ENCODE measurements at places on chromosomes 16 and 17. TPM values are rescaled to one million over a fixed set of nuclear protein-coding genes. Genes with fewer than 3 reads are reported as not detected.

Gene TAOK2
- polyA plus RNA-seq, result 27.7 TPM

Gene HES7
- polyA plus RNA-seq, result 1.7 TPM

Gene SSTR5
- polyA plus RNA-seq, result not detected

Gene FAM222B
- polyA plus RNA-seq, result 10.9 TPM

Gene RDM1
- polyA plus RNA-seq, result 6.1 TPM

Gene BCO1
- not detected for polyA plus RNA-seq

Gene KCNH6
- not detected for polyA plus RNA-seq

Gene CNTNAP1
- 1.6 TPM for polyA plus RNA-seq

Gene MAFG
- polyA plus RNA-seq, result 46.7 TPM

Gene ZNF207
- polyA plus RNA-seq, result 216 TPM

Gene BOLA2
- polyA plus RNA-seq, result 84.5 TPM

DNA sequence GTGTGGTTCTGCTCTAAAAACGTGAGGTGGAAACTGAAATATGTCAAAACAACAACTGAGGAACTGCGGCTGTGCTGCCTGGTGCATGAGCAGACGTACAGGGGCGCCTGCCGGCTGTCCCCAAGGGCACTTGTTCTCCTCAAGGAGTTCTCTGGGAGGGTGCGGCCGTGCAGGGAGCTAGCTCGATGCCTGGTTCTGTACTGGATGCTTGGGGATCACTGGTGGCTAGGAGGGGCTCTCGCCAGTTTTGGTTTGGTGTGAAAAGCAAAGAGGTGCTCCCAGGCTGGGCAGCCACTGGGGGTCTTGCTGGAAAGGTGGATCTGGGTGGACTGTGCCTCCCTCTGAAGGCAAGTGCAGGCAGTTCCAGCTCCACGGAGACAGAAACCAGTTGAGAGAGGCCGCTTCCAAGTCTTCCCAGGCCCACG is 41.9 kb upstream of the ATP2A3 start:
- no peak for DNase-seq

DNA sequence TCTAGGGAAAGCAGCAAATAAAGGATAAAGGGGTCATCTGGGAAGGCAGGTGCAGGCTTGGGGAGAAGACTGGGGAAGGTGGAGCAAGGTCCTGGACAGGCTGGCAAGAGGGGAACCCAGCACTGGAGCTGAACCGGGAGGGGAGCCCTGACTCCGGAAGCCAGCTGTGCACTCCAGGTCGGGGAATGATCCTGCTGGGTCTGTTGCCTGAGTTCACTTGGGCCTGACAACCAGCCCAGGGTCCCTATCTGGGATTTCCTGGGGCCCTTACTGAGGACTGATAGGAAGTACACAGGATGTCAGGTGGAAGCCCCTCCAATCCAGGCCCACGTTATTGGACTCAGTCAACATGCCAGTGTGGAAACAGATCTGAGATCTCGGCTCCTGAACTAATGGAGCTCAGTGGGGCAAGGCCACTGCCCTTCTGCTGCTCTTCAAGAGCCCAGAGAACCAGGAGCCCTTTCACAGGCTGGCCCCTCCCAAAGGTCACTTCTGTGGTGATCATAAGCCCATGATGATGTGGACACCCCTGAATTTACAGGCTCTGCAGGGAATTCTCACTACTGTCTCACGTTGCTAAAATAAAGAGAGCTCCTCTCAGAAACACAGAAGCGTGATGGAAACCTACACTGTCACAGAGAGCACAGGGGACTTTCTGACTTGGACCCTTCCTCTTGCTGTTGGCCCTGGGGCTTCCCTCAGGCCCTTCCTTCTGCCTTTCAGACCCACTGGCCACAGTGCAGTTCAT is 19.9 kb upstream of the PITPNM3 start:
- DNase-seq, result no peak

DNA sequence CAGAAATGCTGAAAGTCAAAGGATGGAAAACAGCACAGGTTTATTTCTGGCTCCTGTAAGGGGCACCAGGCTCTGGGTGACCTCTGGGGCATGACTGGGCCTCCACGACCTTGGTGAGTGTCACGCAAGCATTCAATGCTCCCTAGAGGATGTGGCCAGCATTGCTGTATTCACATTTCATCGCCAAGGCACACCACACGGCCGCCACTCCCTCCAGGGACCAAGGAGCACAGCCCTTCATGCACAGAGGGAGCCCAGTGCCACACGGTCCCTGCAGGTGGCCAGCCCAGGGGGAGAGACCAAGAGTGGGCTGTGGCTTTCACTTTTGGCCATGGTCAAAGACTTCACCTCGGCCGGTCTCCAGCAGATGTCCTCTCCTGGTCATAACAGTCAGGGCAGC is 137.4 kb upstream of the TNRC6C start:
- peak; percentile 27 for DNase-seq

DNA sequence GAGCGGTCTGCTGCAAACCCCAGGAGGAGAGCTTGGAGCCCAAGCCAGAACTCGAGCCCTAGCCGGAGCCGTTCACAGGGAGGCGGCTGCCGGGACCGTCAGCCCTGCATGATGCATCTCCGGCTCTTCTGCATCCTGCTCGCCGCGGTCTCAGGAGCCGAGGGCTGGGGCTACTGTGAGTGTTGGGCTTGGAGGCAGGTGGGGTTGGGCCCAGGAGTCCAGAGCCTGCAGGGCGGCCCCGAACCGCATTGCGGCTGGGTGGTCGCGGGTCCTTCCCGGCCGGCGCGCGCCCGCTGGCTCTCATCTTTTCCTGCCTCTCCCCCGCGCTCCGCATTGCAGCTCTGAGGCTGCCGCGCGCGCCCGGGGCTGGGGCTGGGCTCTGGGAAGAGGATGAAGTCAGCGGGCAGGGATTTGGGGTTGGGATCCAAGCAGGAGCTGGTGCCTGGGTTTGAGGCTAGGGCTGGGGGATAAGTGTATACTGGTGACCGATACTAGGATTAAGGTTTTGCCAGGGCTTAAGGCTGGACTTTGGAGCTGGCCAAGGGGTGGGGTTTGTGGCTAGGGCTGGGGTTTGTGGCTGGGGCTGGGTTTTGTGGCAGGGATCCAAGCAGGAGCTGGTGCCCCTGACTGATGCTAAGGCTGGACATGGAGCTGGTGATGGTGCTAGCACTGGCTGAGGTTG is 532 bp downstream of the CNTNAP1 start:
- DNase-seq, result no peak

DNA sequence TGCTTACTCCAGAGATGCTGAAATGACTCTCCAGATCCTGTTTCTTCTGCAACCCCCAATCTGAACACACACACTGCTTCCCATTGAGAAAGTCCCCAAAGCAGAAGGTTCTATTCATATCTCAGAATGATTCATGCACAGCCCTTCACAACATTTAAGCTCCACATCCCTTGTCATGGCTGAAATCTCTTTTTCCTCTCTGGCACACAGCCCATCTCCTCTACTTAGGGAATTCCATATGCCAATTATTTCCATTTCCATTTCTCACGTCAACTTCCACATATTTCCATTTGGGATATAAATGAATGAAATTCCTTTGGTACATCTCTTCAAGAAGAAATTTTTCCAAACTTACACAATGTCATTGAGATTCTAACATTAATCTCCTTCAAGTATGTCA is 119.6 kb downstream of the CDH11 start:
- no peak for DNase-seq

DNA sequence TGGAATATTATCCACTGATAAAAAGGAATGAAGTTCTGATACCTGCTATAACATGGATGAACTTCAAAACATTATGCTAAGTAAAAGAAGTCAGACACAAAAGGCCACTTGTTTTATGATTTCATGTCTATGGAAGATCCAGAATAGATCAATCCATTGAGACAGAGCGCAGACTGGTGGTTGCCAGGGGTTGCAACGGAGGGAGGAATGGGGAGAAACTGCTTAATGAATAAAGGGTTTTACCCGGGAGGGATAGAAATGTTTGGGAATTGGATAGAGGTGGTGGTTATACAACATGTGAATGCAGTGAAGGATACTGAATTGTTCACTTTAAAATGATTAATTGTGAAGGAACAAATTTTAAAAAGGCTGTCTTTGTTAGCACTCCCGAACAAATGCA is 30.2 kb downstream of the WDR59 start:
- no peak for DNase-seq

- no peak for DNase-seq
Measured at GRCh38 chr16:56606071-56606475, 2.3 kb upstream of the MT2A start.

GRCh38 chr17:81518785-81519283 is 6.2 kb upstream of the ACTG1 start:
- DNase-seq, result peak; percentile 63

DNA sequence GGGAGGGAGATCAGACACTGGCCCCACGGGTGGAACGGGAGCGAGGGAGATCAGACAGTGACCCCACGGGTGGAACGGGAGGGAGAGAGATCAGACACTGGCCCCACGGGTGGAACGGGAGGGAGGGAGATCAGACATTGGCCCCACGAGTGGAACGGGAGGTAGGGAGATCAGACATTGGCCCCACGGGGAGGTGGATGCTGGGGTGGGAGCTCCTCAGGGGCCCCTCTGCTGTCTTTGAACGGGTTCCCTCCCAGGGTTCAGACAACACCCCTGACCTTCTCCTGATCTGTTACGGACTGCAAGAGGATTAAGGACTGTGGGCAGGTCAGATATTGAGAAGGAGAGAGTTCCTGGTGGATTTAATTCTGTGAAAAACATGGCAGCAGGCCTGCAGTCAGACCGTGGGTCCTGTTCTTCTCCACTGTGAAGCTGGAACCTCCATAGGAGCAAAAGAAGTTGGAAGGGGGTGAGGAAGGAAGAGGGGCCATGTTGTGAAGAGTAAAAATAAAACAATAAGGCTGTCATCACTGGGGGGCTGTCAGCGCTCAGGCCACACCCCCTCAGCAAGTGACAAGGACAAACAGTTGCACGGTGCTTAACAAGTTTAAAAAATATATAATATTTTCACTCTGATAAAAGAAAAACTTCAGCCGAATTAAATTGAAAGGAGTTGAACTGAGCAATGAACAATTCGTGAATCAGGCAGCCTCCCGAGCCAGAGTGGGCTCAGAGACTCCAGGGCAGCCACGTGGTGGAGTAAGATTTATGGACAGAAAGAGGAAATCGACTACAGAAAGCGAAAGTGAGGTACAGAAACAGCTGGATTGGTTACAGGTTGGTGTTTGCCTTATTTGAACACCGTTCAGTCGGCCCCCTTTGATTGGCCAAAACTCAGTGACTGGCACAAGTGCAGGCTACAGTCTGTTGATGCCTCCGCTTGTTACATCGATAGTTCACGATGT is 348.7 kb upstream of the TNRC6C start:
- DNase-seq, result no peak

- no peak for DNase-seq
Measured at GRCh38 chr16:8542393-8542792, 47.9 kb downstream of the TMEM114 start.

DNA sequence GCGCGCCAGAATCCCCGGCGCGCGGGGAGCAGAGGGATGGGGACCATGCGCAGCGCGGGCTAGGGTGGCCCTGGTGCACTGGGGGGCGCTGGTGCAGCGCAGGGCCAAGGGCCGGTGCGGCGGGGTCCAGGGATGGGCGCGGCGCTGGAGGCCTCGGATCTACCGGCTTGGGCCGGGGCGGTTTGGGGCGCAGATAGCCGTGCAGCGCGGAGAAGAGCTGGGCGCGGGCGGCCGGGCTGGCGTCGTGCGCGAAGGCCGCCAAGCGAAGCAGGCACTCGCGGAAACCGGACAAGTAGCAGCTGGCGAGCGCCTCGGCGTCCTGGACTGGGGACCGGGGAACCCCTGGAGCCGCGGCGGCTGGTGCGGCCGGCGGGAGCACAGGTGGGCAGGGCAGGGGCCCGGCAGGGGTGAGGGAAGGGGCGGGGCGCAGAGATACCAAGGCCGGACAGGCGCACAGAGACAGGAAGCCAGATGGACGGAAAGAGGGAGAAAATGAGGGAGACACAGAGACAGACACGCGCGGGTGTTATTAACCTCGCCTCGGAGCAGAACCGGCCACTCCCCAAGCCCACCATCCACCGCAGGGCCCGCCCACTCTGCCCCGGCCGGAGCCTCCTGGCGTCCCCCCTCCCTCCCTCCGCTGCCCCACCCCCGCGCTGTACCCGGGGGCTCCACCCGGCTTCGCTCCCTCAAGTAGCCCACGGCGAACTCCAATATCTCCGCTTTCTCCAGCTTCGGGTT is 2.1 kb downstream of the HES7 start:
- peak; percentile 61 for DNase-seq

DNA sequence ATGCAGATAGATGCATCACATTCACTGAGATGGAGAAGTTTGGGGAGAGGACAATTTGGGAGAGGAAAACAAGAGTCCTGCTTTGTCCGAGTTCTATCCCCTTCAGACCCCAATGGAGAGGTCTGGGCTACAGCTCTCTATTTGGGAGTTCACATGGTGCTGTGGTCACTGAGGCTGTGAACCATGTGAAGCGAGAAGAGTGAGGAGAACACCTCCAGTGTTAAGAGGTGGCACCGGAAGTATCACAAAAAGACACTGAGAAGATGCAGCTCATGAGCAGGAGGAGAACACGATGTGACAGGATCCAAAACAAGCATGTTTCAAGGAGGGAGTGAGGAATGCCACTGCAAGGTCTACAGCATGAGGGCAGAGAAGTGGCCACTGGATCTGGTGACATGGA is 39.7 kb downstream of the PIK3R5 start:
- DNase-seq, result no peak

DNA sequence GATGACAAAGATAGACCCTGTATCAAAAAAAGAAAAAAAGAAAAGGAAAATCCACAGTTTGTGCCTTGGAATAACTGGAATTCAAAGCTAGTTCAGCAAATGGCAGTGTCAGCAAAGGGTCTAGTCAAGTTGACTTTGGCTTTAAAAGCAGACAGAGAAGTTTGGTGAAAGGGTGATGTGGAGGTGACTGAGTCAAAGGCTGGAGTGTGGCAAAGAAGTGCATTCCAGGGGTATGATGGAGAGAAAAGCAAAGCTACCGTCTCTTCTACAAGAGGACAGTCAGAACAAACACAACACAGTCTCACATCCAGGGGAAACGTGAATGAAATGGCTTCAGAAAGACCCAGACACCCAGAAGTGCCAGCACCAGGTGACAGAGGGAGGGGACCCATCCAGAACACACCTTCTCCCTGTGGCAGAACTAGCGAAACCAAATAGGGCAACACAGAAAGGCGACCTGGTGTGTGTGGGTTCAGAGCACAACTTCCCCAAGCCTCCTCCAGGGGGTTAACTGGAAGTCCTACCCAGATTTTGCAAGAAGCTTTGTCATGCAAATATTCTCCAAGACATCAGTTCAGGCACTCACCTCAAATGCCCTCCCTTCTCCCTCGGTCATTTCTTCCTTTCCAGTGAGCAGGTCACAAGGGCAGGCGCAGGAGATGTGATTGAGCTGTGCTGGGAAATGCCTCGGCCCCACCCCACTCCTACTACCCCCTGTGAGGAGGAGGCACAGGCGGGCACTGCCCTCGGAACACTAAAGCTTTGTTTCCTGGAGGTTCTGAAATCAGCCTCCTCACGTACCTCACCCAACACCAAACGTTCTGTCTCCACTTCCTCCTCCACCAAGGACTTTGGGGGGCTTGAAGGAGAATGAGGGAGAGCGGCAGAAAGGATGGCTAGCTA is 481.9 kb downstream of the SOX9 start:
- no peak for DNase-seq

GRCh38 chr17:1462164-1463112 is 6.4 kb upstream of the CRK start:
- DNase-seq, result peak; percentile 22
